ENCODE measurements at places on chromosomes 4 and X.

DNA sequence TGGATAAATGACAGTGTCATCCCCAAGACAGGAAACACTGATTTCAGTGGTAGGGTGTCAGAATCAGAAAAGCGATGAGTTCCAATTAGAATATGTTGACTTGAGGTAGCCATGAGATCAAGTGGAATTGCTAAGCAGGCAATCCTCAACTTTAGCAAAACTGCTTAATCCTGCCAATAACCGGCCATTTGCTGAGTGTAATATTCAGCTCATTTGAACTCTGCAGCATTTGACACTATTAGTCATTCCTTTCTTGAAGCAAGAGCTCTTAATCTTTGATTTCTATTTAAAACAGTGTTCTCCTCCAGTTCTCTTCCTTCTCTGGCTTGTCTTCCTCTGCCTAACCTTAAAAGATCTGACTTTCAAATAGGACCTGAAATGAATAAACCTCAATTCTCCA is 68.7 kb upstream of the DCLK2 start:
- DNase-seq, result no peak

- no peak for DNase-seq
Observed at GRCh38 chr4:184348311-184349233, 125.8 kb downstream of the IRF2 start.

DNA sequence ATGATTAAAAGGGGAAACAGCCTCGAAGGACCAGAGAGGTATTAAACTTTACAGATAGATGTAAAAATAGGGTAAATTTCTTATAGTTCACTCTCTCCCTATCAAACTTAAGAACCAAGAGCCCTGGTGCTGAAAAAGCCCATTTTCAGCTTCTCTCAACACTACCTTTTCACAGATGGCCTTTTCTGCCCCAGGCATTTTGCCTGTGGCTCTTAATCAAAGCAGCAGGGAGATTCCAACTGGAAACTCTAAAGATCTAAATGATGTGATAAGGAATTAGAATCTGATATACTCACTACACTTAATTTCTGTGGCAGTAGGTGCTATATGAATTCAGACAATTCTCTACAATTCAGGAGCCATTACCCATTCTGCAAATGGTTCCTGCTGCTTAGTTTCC is 60.0 kb downstream of the AMMECR1 start:
- DNase-seq, result no peak

DNA sequence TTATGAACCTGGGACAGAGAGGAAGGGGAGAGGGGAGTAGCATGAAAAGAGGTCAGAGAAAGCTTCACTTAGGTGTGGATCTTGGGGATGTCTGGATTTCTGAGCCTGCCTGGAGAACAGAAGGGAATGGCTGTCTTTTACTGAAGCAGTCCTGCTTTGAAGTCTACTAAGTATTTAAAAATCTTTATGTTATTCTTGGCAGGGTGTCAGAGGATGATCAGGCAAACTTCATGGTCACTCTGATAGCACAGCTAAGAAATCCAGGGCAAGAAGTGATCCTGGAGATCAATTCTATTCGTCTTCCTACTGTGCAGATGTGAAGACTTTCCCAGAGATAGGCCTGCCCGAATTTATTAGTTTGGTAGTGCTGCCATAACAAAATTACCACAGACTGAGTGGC is 464.4 kb upstream of the BOD1L1 start:
- DNase-seq, result no peak

- DNase-seq, result no peak
Observed at GRCh38 chrX:2299871-2300270, 200.9 kb downstream of the DHRSX start.

GRCh38 chrX:107747596-107748161 is 27.9 kb downstream of the TSC22D3 start:
- DNase-seq, result no peak

- no peak for DNase-seq
Observed at GRCh38 chr4:61783050-61783449, 582.9 kb downstream of the ADGRL3 start.

DNA sequence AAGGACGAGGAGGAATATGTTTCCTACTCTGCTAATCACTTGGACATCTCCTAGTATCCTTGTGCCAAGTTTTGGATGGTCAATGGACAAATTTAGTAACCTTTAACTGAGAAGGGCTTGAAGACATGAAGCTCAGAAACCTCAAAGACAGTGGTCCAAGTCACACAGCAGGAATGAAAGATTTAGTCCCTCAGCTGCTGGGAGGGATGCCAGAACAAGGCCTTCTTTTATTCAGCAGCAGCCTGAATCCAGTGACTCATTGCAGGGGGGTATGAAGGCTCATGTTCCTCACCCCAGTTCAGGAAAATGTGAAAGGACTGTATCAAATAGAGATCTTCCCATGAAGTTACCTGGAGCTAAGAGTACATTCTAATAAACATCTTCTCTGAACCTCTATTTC is 214.9 kb upstream of the UGT8 start:
- DNase-seq, result no peak

- DNase-seq, result no peak
Observed at GRCh38 chr4:167000141-167000852, 234.0 kb downstream of the SPOCK3 start.

DNA sequence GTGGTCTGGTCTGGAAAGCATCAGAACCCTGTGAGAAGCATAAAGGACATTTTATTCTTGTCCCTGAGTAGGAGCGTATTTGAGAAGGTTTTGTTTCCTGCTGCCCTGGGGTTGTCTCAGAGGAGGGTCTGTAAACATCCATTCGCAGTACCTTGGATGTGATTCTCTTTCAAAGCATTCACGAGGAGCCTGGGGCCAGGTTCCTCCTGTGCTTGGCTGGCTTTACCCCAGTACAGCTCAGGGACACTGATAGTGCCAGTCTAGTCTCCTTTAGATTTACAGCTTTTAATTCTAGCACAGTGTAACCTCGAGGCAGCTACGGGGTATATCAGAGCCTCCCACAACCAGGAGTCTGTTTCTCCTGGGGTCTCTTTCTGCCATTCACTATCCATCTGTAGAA is 2.7 kb downstream of the CLRN2 start:
- no peak for DNase-seq

- no peak for DNase-seq
Observed at GRCh38 chr4:94546949-94547348, 95.2 kb downstream of the PDLIM5 start.

DNA sequence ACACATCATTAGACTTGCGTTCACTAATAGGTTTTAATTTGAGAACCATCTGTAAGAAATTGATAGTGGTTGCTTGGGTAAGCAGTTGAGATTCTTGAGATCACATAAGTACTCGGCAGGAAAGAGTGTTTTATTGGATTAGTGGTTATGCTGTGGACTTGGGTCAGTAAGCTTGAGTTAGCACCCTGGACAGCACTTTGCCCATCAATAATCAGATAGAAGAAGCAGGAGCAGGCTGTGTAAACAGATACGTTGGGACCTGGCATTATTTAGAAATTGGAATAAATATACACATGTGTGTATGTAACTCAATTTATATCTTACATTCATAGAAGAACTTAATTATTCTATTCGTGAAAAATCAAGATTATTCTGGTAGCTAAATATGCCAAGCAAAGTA is 357.5 kb upstream of the SMIM31 start:
- DNase-seq, result no peak

DNA sequence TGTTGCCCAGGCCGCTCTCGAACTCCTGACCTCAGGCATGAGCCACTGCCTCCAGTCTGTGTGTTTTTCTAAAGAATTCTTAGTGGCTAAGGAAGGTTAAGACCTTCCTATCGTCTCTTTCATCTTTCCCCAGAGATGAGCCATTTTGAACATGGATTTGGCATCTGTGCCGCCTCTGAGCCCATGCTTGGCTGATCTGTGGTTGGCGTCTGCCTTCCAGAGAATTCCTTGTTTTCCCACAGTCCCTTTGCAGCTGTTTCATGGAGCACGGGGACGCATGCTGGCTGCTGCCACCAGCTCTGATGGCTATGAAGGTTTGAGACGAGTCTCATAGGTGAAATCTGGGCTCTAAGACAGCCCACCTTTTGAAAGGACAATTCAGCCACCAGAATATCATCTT is 60.4 kb downstream of the SHROOM2 start:
- no peak for DNase-seq

DNA sequence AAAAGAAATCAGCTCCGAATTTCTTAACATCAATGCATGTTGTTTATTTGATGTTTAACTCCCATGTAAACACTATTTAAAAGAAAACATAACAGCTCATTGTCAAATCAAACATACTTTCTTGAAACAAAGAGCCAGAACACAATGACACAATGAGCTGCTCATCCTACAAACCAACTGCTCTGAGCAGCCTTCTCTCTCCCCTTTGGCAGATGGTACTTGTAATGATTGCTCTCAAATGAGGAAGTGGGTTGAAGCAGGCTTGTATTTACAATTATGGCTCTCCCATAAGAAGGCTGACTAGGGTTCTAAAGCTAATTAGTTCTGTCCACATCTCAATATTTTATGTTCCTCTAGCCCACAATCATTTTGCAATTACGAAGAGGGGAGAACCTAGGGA is 637.8 kb upstream of the ADGRL3 start:
- DNase-seq, result no peak

DNA sequence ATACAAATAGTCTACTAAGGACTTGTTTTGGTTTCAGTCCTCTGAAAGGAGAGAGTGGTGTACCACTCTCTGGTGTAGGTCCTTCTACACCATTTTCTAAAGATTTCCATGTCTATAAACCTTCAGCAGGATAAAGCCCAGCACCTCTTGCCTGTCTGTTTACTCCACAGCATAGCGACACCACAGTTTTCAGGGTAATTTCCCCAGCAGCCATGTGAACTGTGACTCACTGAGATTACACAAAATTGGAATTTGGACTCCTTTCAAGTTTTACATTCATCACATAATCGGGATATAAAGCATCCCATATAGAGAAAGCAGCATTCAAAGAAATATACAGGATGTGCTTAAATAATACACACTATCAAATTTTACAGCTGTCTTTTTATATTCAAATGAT is 229.6 kb downstream of the PRDM5 start:
- no peak for DNase-seq

- DNase-seq, result no peak
Observed at GRCh38 chr4:139913398-139913990, 240.5 kb downstream of the MAML3 start.

DNA sequence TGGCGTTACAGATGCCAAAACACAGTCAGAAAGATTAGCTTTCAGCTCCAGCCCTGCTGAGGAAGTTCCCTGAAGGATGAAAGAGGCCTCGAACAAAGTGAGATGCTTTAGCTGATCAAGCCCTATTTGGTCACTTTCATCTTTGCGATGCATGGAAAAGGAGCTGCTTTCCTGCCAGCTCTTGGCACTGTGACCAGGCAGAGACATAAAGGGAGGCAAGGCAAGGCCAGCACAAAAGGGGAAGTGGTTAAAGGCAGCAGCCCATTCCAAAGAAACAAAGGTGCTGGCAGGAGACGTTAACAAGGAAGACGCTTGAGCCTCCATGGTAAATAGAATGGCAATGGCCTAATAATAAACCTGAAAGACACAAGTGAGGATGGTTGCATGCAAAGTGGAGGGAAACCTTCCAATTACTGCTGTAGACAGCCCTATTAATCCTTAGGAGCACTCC is 617.1 kb upstream of the INTU start:
- no peak for DNase-seq

- DNase-seq, result no peak
Observed at GRCh38 chr4:169756971-169757574, 671 bp downstream of the HPF1 start.

GRCh38 chr4:175441256-175441655 is 370.8 kb downstream of the GPM6A start:
- no peak for DNase-seq

DNA sequence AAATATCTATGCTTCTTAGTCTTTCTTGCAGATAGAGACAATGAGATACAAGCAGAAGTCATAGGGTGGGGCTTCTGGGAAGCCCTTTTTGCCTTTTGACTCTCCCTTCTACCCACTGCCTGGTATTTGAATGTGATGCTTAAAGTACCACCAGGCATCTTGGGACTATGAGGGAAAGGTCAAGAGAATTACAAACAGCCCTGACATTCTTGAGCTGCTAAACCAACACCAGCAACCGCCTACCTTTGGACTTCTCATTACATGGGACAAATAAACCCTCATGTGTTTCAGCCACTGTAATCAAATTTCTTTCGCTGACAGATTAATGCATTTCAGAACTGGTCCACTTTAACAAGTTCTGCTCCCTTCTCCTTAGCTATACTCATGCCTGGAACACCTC is 112.8 kb downstream of the LUZP4 start:
- DNase-seq, result no peak

GRCh38 chr4:40617872-40618271 is 11.8 kb downstream of the RBM47 start:
- no peak for DNase-seq

GRCh38 chr4:78592088-78592783 is 40.7 kb downstream of the ANXA3 start:
- DNase-seq, result no peak

GRCh38 chr4:13024147-13025105 is 459.7 kb downstream of the RAB28 start:
- no peak for DNase-seq

- DNase-seq, result no peak
Observed at GRCh38 chr4:101697266-101697665, 93.3 kb upstream of the BANK1 start.

GRCh38 chr4:8410641-8411271 is 29.8 kb downstream of the ACOX3 start:
- DNase-seq, result no peak

GRCh38 chrX:40104630-40104984 is 6.8 kb upstream of the BCOR start:
- no peak for DNase-seq

DNA sequence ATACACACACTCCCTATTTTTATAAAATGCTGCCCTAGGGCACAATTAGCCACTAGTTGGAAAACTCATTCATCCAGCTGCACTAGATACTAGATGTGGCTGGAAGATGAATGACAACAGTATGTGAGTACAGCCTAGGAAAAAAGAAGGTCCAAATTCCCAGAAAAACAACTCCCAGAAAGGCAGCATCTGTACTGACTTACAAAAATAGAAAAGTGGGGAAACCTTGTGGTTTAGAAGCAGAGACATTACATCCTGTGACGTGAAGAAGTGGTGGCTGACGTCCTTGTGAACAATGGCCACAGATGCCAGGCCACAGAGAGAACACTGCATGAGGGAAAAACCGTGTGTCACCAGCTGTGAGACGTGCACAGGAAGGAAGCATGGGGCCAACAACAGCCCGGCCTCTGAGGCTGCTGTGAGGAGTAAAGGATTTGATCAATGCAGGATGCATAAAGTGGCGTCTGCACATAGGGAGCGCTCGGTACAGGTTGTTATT is 81.2 kb downstream of the SPRY1 start:
- DNase-seq, result no peak

- DNase-seq, result no peak
Observed at GRCh38 chr4:187993827-187994226, 1.7 kb upstream of the ZFP42 start.

DNA sequence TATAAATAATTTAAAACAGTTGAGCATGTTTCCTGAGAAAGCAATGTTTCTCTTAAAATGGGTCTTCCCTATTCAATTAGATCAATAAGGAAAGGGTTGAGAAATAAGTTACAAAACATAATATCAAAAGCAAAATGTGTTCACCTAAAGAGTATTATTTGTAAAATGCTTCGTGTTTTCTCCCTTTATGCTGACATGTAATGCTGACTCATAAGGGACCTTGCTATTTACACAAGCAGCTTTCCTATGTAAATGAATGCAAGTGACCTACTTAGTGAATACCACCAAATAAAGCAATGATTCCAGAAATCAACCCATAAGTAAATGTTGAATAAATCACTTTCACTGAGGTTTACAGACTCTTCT is 91.5 kb downstream of the ELOVL6 start:
- no peak for DNase-seq

Data from vagina (tissue), 2 donors.